CD4-positive, alpha-beta memory T cell (primary cell): ENCODE measurements at places on chromosomes 2 and 18. TPM values are rescaled to one million over a fixed set of nuclear protein-coding genes. Genes with fewer than 3 reads are reported as not detected.

DNA sequence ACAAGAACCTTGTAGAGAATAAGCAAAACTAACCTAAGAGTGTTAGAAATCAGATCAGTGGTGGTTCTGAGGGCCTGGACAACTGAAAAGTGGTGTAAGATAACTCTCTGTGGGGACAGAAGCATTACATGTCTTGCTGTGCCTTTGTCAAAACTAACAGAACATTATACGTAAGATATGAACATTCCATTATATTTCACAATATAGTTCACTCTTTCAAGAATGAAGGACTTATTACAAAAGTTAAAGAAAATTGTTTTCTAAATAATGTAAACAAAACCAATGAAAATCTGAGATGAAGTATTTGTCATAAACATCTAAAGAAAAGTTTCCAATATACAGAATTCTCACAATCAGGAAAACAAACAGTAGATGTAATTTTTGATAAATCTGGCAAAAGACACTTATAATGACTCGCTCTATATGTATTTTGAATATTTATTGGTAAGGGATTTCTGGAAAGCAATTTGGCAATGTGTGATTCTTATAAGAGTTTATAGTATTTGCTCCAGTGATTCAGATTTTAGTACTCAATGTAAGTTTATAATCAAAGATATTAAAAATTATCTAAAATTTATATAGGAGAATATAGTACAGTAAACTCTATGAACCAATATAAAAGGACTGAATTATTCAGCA, 258.4 kb downstream of the CD226 start:
- DNase-seq, result no peak

- no peak for DNase-seq
Measured at GRCh38 chr2:17239550-17239949, 278.7 kb downstream of the RAD51AP2 start.

DNA sequence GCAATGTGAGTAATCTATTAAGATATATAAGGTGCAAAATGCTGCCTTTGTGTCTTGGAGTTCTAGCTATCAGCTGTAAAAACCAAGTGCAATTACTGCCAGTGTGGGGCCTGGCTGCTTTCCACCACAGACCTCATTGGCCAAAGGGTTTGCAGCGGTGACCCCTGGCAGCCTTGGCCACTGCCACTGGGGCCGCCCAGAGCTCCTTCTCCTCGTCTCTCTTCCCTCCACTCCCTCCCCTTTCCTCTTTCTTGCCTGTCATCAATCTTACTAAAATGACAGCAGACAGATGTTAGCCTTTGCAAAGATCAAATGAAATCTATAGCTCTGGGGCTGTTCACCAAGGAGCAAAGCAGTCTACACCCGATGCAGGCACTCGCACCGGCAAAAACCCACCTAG, 986.3 kb downstream of the BCL11A start:
- no peak for DNase-seq

DNA sequence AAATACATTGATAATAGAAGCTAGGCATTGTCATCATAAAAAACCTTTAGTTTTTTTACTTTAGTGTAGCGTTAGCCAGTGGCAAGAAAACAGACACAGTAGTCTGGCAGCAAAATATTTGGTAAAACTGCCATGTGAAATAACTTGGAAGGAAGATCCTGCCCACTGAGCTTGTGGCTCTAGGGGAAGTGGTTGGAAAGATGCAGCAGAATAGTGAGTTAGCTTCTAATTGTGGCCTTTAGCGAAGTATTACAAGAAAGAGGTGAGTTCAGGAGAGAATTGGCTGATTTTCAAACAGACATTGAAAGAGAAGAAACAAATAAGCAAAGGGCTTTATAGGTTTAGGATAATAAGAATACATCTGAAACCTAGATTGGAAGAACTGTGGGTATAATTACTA, 1887.8 kb upstream of the CELF4 start:
- DNase-seq, result no peak

DNA sequence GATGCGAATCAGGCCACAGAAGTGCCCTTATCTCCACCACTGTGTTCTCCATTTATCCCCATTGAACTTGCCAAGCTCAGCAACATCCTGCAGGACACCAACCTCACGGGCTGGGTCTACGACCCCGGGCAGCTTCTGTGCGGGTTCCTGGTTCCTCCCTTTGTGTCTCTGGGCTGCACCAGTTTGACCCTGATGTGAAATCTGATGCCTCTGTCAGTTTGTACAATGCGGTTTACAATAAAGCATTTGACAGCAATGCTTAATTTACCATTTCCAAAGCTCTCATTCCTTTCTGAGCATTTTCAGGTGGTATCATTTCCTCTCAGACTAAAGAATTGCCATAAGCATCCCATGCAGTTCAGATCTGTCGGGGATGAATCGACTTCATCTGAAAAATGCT, 3.3 kb upstream of the TMEM18 start:
- no peak for DNase-seq

GRCh38 chr2:36811071-36811470, 114.6 kb downstream of the VIT start:
- DNase-seq, result no peak

The SNTG2 gene
- 0.96 TPM for total RNA-seq

DNA sequence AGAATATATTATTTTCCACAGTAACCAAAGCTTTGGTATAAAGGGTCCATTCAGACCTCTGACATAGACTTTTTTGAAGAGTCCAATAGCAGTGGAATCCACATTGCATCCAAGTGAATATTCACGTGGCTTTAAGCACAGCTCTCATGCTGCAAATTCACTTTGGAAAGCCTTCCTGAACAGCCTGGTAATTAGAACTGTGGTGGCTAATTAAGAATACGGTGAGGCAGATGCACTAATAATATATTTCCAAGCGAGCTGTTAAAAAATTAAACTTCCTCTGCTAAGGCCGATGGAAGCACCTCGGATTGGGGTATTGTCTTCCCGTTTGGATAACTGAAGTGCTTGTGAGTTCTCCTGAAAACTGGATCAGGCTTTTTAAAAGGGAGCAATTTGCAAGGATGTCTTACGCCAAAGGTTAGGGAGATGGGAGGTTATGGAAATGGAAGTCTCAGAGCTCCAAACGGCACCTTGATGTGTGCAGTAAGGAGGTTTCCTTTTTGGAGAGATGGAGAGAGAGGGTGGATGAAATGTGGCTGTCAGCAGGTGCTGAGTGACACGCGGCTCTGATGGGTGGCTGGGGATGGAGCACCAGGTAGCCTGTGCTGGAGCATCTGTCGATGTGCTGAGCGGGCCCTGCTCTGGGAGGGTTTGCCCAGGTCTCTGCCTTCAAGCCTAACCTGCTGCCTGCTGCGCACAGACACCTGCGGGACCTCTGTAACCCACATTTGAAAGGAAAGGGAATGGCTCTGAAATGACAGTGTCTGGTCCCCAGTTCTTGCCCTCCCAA, 37.5 kb downstream of the CABLES1 start:
- DNase-seq, result no peak

DNA sequence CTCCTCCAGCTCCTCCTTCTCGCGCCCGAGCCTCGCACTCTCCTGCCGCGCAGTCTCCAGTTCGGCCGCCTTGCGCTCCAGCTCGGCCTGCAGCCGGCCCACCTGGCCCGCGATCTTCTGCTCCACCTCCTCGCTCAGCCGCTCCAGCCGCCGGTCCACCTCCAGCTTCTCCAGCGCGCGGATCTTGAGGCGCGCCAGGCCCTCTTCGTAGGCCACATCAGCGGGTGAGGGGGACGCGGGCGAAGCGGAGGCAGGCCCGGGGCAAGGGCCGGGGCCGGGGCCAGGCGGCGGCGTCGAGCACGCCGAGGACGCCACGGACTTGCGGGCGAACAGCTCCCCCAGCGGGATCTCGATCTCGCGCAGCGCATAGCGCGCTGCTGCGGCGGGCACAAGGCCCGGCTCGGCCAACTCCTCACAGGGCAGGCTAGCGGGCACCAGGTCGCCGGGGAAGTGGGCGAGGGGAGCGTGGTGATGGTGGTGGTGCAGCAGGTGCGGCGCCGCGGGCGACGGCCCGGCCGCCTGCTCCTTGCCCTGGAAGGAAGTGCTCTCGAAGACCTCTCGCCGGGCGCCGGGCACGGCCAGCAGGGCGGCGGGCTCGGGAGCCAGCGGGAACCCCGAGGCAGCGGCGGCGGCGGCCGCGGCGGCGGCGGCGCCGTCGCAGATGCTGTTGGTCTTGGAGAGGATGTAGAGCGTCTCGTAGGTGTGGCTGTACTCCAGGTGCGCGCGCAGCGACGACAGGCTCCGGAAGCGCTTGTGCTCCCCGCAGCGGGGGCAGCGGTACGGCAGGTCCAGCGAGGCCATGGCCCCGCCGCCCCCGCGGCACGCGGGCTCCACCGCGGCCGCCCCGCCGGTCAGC, 15.2 kb downstream of the FBXO41 start:
- DNase-seq, result peak; percentile 80

DNA sequence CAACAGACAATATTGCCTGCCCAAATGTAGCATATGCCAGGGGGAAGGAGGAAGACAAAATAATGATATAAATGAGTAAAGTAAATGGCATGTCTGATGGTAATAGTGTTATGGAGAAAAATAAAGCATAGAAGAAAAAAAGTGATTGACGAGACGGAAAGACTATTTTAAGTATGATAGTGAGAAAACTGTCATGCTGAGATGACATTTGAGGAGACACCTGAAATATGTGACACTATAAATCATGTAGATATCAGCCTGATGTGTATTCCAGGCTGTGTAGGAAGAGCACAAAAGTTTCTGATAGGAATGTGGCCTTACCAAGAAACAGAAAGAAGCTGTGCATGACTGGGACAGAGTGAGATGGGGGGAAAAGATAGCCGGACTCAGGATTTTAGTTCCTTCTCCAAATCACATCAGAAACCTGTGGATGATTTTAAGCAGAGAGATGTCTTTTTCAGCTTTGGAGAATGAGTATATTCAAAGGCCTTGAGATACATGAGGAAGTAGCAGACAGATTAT, 387.3 kb upstream of the SYT4 start:
- DNase-seq, result no peak

The KCNG2 gene
- not detected for total RNA-seq

- no peak for DNase-seq
Measured at GRCh38 chr2:241984658-241985057, 115.1 kb downstream of the RTP5 start.

DNA sequence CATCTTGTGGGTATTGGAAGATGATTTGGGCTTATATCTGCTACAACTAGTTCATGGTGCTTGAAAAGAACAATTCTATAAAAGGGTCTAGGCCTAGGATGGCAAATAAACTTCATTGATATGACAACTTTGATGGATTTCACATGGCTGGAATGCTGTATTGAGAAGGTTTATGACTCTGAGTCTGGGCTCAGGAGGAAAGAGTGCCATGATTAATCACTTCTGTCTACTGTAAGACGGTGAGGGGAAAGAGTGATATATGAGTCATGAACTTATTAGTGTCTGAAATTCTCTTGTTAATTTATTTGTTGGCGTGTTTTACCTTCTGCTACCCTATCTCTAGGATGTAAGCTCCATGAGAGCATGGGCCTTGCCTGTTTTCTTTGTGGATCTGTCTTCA, 17.0 kb upstream of the ADCYAP1 start:
- DNase-seq, result no peak

GRCh38 chr2:238722883-238723282, 125.0 kb upstream of the TWIST2 start:
- DNase-seq, result no peak

DNA sequence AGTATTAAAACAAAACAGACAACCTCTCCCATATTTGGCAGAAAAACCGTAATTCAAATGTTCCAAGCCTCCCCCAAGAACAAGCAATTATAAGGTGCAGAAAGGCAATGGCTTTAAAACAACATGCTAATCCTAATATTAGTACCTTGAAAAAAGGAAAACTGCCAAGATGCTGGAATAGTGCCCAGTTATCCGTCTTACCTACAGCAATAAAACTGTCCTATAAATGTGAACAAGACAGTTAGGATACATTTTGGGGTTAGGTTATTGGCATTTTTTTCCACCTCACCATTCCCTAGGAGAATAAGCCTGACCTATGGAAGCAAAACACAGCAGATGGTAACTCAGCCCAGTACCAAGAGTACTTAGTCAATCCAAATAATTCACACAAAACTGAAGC, 83.2 kb downstream of the TCF4 start:
- DNase-seq, result no peak

DNA sequence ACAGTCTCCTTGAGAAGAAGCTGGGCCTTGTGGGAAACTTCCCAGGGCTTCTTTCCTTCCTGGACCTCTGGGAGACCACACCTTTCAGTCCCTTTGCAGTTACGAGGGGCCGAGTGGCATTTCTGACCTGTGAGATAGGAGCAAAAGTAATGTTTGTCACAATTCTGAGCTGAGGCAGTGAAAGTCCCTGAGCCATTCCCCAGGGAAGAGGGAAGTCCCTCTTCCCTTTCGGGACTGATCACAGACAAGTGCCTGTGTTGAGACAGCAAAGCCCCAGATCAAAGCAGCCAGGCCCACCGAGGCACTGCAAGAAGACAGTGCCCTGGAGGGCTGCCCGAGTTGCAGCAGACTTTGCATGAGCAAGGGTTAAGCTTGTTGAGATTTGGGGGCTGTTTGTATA, 41.9 kb downstream of the RHOB start:
- DNase-seq, result no peak

GRCh38 chr18:45119876-45120275, 439.2 kb downstream of the SETBP1 start:
- DNase-seq, result no peak

The CYP26B1 gene
- total RNA-seq, result not detected

The GCKR gene
- total RNA-seq, result not detected

- DNase-seq, result no peak
Measured at GRCh38 chr2:184314829-184315228, 283.5 kb upstream of the ZNF804A start.

The WDR33 gene
- 86.2 TPM for total RNA-seq

The ATP6V1B1 gene
- total RNA-seq, result not detected

DNA sequence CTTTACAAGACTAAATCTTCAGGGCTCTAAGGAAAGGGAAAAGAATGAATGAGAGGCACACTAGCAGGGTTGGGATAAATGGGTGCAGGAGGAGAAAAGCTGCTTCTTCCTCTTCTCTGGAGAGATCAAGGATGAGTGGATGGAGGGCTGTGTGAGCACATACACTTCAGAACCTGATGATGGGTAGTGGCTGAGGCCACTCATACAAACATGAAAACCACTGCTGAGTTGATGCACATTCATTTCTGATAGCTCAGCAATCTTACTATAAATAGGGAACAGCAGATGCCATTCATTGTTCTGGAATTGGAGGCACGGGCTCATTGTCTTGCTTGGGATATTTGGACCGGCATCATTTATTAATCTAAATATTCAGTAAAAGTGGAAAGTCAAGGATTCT, 152.4 kb upstream of the KCTD1 start:
- no peak for DNase-seq
